ENCODE measurements at places on chromosomes 3 and 15.
A peak's percentile ranks its signal among the peaks of the same experiment; 100 is the strongest.

- DNase-seq = no peak
These were observed 167.6 kb upstream of the ST8SIA2 start for GRCh38 chr15:92226020-92226612.

DNA sequence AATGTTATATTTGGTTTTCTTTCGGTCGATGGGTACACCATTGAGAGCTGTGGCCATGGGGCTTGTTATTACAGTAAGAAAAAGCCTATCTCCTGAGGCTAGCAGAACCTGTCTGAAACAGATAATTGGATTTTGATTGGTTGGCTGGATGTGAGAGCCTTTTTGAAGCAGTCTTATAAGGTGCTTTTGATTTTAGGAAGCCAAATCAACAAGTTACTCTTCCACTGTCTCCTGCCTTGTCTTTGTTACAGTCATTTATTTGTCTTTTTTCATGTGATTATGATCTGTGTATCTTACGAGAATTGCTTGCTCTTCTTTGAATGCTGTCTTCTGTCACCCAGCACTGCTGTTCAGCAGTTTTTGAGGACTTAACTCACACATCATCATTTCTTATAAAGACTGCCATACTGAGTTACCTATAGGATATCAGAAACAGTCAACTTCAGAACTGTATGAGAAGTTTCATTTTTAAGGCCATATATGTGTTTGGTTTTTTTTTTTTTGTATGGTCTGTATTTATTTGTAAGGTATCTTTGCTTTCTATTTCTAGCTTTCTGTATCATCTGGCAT, 51.1 kb downstream of the MEF2A start:
- DNase-seq = no peak

DNA sequence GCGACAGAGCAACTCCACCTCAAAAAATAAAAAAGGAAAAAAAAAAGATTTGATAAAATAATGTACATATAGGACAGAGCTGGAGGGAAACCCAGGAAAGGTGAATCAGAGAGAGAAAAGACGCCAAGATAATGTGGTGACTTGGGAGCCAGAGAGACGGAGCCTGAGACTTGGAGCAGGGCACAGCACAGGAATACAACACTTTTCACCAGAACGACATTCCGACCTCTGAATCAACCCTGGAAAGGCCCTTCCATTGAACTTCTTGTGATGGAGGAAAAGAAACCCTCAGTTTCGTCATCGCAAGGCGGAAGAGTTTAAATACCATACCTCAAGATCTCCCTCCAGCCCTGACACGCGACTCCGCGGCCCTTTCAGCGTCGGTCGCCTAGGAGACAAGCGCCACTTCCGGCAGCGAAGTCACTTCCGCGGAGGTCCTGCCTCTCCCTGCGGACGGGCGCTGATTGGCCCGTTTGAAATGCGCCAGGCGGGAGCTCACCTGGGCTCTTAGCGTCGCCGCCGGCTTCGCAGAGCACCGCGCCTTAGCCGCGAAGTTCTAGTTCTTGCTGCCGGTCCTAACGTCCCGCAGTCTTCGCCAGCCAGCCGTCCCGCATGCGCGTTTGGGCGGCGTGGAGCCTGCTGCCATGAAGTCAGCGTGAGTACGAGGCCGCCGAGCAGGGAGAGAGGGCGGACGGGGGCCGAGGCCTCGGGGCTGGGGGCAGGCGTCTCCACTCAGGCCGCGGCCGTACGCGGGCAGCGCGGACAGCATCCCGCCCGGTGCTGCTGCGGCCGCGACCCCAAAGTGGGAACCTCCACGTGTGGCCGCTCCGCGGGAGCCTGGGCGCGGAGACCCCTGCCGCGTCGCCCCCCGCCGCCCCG, at the start of gene KIF23:
KIF23 (plus strand) TSS at position 528 of the 879 bp plus-strand sequence; CDS start at position 645, 117 bp downstream.
- DNase-seq = peak; percentile 88

DNA sequence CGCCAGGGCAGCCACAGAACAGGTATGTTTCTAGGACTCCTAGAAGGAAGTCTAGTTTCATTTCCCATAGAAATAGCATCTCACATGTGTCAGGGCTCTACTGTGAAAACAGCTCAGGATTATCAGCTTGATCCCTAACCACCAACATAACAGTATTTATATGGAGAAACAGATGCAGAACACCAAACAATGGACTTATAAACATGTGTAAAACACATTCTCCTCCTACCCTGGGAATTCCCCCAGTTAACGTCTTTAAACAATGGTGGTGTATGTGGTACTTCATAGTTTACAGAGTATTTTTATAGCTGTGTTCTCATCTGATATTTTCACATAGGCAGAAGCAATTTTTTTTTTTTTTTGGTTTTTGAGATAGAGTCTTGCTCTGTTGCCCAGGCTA, 9.7 kb downstream of the TNFSF10 start:
- DNase-seq = no peak

GRCh38 chr3:124385996-124386395, 344.3 kb upstream of the UMPS start:
- DNase-seq = no peak

- no peak for DNase-seq
These were observed 25.3 kb upstream of the TGFBR2 start for GRCh38 chr3:30581067-30581585.

GRCh38 chr15:35874260-35874905, 328.4 kb upstream of the DPH6 start:
- DNase-seq = peak; percentile 12

GRCh38 chr15:38975282-38975990, 410.8 kb upstream of the RASGRP1 start:
- DNase-seq = no peak

- DNase-seq = no peak
These were observed 42.9 kb downstream of the AKAP13 start for GRCh38 chr15:85423256-85423655.

- no peak for DNase-seq
These were observed 77.9 kb upstream of the CCNL1 start for GRCh38 chr3:157237886-157238285.

- DNase-seq = no peak
These were observed 34.0 kb upstream of the TBL1XR1 start for GRCh38 chr3:177231242-177231641.

DNA sequence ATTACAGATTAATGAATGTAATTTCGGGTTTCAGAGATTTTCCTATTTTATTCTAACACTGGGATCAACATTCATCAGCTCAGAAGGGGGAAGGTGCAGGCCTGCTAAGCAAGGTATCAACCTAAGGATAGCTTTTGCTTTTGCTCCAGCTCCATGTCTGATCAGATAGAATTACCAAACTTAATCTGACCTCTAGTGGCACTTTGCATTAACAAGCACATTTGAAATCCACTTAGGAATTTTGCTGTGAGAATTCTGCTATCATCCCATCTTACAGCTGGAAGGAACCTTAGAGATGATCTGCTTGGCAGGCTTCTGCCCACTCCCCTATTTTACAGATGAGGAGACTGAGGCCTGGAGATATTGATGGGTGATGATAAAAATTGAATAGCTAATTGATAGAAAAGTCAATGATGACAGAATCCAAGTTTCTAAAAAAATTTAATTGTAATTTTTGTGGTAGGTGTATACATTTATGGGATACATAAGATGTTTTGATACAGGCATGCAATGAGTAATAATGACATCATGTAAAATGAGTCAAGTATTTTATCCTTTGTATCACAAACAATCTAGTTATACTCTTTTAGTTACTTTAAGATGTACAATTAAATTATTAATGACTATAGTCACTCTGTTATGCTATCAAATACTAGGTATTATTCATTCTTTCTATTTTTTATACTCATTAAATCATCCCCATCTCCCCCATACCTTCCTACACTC, 209.2 kb upstream of the ZPLD1 start:
- DNase-seq = peak; percentile 46

DNA sequence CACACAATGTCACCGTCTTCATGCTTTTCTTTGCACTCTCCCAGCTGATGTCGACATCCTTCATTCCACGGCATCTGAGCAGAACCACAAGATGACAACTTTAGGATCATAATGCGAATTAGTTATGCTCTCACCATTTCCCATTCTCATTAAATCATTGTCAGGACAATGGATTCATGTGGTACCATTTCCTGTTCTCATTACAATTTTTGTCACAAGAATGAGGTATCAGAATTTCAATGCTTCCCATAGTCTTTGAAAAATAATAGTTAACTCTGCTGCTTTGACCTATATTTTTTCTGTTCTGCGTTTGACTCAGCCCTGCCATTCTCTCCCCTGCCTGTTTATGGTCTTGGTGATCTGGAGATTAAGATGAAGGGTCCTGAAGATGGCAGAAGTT, 175.7 kb upstream of the MDFIC2 start:
- DNase-seq = no peak

DNA sequence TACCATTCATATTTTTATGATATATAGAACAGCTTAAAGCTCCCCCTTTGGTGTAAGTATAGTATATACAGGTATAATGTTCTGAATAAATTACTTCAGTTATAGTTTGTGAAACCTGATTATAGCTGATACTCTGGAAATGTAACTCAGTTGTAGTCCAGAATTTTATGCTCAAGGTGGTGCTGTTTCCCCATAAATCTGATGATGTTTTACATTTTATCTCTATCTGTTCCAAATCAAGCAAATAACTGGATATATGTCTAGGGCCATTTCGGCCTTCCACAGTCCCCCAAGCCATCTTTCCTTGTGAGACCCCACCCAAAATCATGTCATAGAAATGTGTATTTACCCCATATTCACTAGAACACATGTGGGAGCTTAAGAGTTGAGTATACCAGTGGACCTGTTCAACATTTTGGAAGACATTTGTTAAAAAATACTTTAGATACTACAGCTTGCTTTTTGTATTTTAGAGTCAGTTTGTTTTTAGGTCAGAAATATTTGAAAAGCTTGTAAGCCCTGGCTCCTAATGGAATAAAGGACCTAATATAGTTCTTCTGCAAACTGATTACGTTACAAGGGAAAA, 107.1 kb downstream of the ATG7 start:
- peak; percentile 26 for DNase-seq

DNA sequence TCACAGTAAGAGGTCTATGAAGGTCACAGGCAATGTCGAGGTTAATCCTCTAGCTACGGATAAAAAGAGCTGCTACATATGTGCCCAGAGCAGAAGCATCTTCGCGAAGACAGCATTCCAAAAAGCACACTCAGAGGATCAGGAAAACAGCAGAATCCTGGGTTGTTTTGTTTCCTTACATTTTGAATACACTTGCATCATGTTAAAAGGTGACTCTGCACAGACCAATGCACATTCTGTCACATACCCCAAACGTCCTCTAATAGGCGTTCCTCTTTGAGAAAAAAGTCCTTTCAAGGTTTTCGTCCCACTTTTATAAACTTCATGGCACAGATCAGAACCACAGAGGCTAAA, 52.7 kb downstream of the VGLL4 start:
- DNase-seq = no peak

DNA sequence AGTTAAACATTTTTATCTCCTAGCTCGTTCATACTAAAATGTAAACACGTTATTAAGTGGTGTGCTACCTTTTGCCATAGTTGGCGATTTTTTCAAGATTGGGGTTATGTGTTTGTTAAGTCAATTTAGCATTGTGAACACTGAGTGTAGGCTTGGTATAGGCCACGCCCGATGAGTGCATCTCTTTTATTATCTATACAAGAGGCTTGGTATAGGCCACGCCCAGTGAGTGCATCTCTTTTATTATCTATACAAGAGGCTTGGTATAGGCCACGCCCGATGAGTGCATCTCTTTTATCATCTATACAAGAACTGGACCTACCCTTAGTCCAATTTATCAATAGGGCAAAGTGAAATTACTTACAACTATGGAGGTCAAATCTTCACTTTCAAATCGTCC, 70.4 kb downstream of the NIPA2 start:
- no peak for DNase-seq

- no peak for DNase-seq
These were observed 51.4 kb downstream of the FGD5 start for GRCh38 chr3:14869917-14870782.

GRCh38 chr3:46913644-46914043, 36.1 kb downstream of the PTH1R start:
- peak; percentile 89 for DNase-seq

DNA sequence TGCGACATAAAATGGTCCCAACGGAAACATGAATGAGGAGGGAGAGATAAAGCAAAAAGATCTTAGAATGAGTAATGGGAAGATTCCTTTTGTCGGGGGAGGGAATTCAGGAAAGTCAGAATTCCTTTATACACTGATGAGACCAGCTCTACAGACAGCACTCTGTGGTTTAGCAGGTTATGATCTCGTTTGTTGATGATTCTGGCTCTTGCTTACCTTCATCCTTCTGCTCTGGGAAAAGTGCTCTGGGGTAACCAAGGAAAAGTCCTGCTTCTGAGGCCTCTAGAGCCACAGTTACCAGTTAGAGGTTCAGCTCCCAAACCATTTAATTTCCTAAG, 150.7 kb upstream of the NR2E3 start:
- no peak for DNase-seq

- DNase-seq = no peak
These were observed 101.3 kb upstream of the ATP11B start for GRCh38 chr3:182692021-182692420.

DNA sequence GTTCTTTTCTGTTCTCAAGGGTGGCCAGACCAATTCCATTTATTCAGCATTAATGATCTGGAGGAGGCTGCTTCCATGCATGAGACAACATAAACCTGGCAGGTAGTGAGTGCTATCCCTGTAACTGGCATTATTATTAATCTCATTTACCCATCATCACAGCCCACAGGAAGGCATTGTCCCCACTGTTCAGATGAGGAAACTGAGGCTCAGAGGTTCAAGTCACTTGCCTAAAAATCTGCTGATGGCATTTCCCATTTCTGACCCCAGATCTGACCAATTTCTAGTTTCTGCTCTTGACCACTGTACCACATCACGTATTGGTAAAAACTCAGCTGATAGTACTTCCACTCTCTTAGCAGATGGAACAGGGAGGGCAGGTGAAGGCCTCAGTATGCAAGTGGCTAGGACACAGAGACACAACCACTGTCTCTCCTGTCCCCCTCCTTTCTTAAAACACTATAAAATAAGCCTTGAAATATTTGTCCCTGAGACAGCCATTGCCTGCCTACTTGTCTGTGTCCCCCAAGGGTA, 36.1 kb downstream of the TRANK1 start:
- no peak for DNase-seq

DNA sequence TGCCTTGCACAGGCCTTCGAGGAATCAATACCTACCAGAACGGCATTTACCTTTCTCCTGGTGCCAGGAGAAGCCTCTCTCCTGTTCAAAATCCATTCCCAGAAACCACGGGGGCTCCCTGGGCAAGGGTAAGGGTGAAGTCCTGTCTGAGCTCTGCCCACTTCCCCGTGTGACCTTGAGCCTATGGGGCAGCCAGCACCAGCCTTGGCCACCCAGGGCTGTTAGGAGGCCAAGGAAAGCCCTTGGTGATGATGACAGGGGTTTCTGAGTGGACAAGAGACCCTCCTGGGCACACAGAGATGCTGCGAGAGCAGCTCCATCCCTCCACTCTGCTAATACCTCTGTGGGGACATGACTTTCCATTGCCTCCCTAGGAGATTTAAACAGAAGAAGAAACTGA, 5.9 kb downstream of the SCN5A start:
- DNase-seq = no peak

GRCh38 chr3:42535981-42536784, 33.7 kb downstream of the VIPR1 start:
- DNase-seq = no peak
